Small intestine (tissue), 16 donors: ENCODE measurements at places on chromosomes 5 and 9. TPM values are rescaled to one million over a fixed set of nuclear protein-coding genes. Genes with fewer than 3 reads are reported as not detected.
A peak's percentile ranks its signal among the peaks of the same experiment; 100 is the strongest.

Gene IARS1
- polyA plus RNA-seq = 47.3 TPM

Gene NDFIP1
- polyA plus RNA-seq = 34.9 TPM

Gene GRIN3A
- polyA plus RNA-seq = not detected

Gene RUSC2
- polyA plus RNA-seq = 2.2 TPM

Gene FOXD4L5
- not detected for polyA plus RNA-seq

Gene RELL2
- 4.3 TPM for polyA plus RNA-seq

Gene SLIT3
- 5.5 TPM for polyA plus RNA-seq

Gene ST8SIA4
- polyA plus RNA-seq = 5.9 TPM

Gene FAM219A
- polyA plus RNA-seq = 2.7 TPM

- no peaks in the 10 kb centered on the region for H3K4me1 ChIP-seq
- DNase-seq = no peak
- H3K27me3 ChIP-seq = no peaks in the 10 kb centered on the region
- H3K4me3 ChIP-seq = no peak overlapping the region
- no peak overlapping the region for H3K27ac ChIP-seq
- H3K36me3 ChIP-seq = no peaks in the 10 kb centered on the region
Observed at GRCh38 chr5:172494630-172495505, 40.5 kb upstream of the SH3PXD2B start.

- H3K27ac ChIP-seq = no peak overlapping the region
- DNase-seq = no peak
- H3K36me3 ChIP-seq = no peaks in the 10 kb centered on the region
- H3K4me3 ChIP-seq = no peak overlapping the region
- H3K27me3 ChIP-seq = no peaks in the 10 kb centered on the region
- H3K4me1 ChIP-seq = peaks cover 6% of the 10 kb centered on the region
Observed at GRCh38 chr5:117792476-117792875, 1195.9 kb downstream of the DTWD2 start.

DNA sequence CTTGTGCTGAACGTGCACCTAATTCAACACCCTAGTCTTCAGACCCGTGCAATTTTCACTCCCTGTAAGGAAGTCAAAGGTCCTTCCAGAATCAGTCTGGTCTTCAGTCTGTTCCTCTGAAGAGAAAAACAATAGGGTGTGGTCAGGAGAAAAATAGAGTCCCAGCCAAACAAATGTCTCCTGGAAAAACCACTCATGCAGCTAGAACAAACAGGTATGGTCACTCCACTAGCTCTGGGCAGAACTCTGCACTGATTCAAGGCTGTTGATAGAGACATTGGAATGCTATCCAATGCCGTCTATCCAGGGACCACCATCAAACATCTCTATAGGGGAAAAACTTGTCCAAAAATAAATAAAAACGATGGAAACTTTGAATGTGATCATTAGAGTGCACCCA, 81.8 kb upstream of the MAP3K1 start:
- no peaks in the 10 kb centered on the region for H3K27me3 ChIP-seq
- no peak overlapping the region for H3K27ac ChIP-seq

DNA sequence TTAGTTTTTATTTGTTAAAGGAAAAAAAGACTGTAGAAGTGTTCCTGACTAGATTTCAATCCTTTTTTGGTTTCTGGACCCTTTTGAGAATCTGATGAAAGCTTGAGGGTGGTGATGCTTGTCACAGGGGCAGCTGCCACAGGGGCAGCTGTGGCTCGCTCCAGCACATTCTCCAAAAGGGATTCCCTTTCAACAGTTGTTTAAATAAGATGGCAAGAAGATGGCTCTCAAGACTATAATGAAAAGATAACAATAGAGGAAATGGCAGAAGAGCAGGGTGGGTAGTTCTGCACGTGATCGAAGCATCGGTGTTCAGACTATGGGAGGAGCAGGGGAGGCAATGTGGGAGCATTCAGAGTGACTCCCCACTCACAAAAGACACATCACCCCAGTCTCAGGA, 46.5 kb upstream of the TNFAIP8 start:
- H3K4me3 ChIP-seq = no peak overlapping the region
- peaks cover 2% of the 10 kb centered on the region for H3K4me1 ChIP-seq
- no peaks in the 10 kb centered on the region for H3K27me3 ChIP-seq
- no peaks in the 10 kb centered on the region for H3K36me3 ChIP-seq
- no peak for DNase-seq

DNA sequence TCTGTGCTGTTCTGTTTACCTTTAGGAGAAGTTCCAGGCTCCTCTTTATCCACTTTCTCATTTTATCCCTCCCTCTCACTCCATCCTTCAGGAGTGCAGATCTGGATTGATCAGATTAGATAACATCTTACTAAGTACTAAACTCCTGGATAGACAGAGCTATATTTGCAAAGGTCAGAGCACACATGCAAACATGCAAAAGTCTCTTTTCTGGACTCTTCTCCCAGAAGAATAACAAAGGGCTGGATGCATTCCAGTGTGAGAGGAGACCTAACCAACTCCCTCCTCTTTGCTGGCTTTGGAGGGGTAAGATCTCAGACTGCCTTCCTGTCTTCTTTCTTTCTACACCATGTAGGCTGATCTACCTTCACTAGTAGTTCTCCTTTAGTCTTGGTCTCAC, 21.4 kb downstream of the GARNL3 start:
- DNase-seq = no peak
- H3K4me3 ChIP-seq = no peak overlapping the region
- no peaks in the 10 kb centered on the region for H3K27me3 ChIP-seq
- no peak overlapping the region for H3K27ac ChIP-seq

DNA sequence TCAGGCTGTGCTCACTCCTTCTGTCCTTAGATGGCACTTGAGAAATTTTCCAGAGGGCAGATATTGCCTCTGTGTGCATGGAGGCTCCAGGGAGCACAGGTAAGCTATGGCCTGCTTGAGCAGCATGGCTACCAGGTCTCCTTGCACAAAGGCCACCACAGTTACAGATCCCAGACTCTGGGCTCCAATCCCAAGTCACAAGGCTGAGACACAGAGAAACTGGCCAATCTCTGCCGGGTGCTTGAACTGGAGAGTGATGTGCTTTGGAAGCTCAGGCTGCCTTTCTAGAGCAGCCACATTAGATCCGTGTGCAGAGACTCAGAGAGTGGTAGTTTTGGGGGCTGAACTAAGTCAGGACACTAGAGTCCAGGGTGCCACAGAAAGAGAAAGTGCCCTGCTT, 145.7 kb downstream of the SEMA6A start:
- H3K27ac ChIP-seq = no peak overlapping the region
- no peak for DNase-seq
- H3K36me3 ChIP-seq = no peaks in the 10 kb centered on the region
- H3K27me3 ChIP-seq = no peaks in the 10 kb centered on the region

GRCh38 chr5:9512457-9512856, 33.4 kb downstream of the SEMA5A start:
- no peaks in the 10 kb centered on the region for H3K36me3 ChIP-seq
- H3K27ac ChIP-seq = no peak overlapping the region
- DNase-seq = no peak
- no peaks in the 10 kb centered on the region for H3K27me3 ChIP-seq
- peaks cover 3% of the 10 kb centered on the region for H3K4me1 ChIP-seq

DNA sequence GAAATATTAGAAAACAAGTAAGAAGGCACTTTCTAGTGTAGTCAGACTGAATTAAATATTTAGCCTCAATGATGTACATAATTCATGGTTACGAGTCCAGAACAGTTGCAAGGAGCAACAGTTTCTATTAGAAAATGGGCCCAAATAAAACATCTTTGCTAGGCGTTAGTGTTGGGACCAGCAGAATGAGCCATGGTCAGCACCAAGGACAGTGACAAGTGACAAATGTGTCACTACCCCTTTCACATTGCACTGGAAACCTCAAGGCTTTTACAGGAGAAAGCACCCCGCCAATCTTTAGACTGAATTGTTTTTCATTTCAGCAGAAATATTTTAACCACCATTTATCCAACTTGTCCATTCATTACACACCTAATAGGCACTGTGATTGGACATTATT, 301.3 kb upstream of the ADCY2 start:
- no peaks in the 10 kb centered on the region for H3K36me3 ChIP-seq
- no peaks in the 10 kb centered on the region for H3K4me1 ChIP-seq
- no peak overlapping the region for H3K27ac ChIP-seq
- H3K4me3 ChIP-seq = no peak overlapping the region

- H3K4me3 ChIP-seq = no peak overlapping the region
- H3K27me3 ChIP-seq = no peaks in the 10 kb centered on the region
- DNase-seq = no peak
Observed at GRCh38 chr9:89817151-89817950, 212.5 kb downstream of the GADD45G start.

GRCh38 chr9:8649160-8649559, 849.6 kb upstream of the DMAC1 start:
- no peak overlapping the region for H3K27ac ChIP-seq
- DNase-seq = no peak
- H3K27me3 ChIP-seq = no peaks in the 10 kb centered on the region
- H3K36me3 ChIP-seq = no peaks in the 10 kb centered on the region

DNA sequence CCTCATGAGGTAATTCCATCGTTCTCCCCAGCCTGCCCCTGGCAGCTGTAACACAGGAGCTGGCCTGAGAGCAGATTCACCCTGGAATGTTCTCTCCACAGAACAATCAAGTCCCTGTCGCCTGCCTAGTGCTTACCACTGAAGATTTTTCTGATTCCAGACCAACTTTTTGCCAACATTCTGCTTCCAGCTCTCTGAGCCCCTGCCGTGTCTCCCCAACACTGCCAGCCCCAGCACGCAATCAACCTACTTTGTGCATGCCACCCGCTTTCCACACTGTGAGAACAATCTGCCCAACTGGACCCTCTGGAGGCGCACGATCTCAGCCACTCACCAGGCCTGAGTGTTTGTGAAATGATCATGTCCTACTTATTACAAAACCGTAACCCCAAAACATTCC, 62.6 kb downstream of the PSMB7 start:
- H3K36me3 ChIP-seq = peaks cover 38% of the 10 kb centered on the region
- no peak overlapping the region for H3K27ac ChIP-seq
- DNase-seq = no peak
- H3K4me1 ChIP-seq = no peaks in the 10 kb centered on the region

DNA sequence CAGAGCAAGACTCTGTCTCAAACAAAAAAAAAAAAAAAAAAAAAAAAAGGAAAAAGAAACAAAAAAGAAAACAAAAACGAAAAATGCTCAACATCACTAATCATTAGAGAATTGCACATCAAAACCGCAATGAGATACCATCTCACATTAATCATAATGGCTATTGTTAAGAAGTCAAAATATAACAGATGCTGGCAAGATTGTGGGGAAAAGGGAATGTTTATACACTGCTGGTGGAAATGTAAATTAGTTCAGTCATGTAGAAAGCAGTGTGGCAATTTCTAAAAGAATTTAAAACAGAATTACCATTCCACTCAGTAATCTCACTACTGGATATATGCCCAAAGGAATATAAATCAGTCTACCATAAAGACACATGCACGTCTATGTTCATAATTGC, 50.4 kb upstream of the PRR16 start:
- no peaks in the 10 kb centered on the region for H3K36me3 ChIP-seq
- H3K27me3 ChIP-seq = no peaks in the 10 kb centered on the region
- H3K4me1 ChIP-seq = no peaks in the 10 kb centered on the region
- no peak for DNase-seq

GRCh38 chr5:11273180-11273903, 512.3 kb upstream of the DAP start:
- no peaks in the 10 kb centered on the region for H3K36me3 ChIP-seq
- H3K27me3 ChIP-seq = no peaks in the 10 kb centered on the region
- no peaks in the 10 kb centered on the region for H3K4me1 ChIP-seq
- H3K4me3 ChIP-seq = no peak overlapping the region
- DNase-seq = no peak
- H3K27ac ChIP-seq = no peak overlapping the region

DNA sequence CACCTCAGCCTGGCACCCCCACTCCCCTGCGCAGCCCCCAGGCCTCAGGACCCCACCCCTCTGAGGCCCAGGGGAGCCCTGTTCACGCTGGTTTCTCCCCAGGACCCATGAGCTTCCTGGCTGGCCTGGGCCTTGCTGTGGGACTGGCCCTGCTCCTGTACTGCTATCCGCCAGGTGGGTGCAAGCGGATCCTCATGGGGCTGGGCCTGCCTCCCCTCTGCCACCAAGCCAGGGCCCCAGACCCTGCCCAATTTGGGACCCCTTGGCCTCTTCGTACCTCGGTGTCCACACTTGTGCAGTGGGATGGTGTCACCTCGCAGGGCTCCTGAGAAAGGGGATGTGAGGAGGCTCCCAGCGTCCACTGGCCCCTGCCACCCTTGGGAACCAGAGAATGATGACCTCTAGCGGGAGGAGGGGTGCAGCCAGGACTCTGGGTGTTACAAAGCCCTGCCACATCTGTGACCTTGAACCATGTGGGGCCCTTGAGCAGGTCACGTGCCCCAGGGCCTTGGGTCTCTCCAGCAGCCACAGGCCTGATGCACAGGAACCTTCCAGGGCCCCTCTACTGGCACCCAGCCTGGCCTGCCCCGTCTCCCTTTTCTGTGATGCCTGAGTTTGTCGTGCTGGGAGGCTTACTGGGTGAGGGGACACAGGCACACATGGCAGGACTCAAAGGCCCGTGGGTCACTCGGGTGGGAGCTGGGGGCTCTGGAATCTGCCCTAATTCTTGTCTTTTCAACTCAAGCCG, 16.3 kb downstream of the CARD19 start:
- no peak for DNase-seq
- no peak overlapping the region for H3K27ac ChIP-seq
- H3K4me3 ChIP-seq = no peak overlapping the region
- H3K27me3 ChIP-seq = no peaks in the 10 kb centered on the region

GRCh38 chr9:81455462-81456219, 233.7 kb downstream of the TLE1 start:
- H3K27ac ChIP-seq = no peak overlapping the region
- no peak for DNase-seq
- H3K36me3 ChIP-seq = no peaks in the 10 kb centered on the region
- no peaks in the 10 kb centered on the region for H3K4me1 ChIP-seq
- no peak overlapping the region for H3K4me3 ChIP-seq

GRCh38 chr5:32329395-32329834, 16.7 kb upstream of the MTMR12 start:
- no peak overlapping the region for H3K27ac ChIP-seq
- no peaks in the 10 kb centered on the region for H3K27me3 ChIP-seq
- no peaks in the 10 kb centered on the region for H3K36me3 ChIP-seq
- peak; percentile 79 for DNase-seq

GRCh38 chr5:116343961-116344360, 230.7 kb downstream of the SEMA6A start:
- peaks cover 2% of the 10 kb centered on the region for H3K36me3 ChIP-seq
- no peaks in the 10 kb centered on the region for H3K27me3 ChIP-seq

GRCh38 chr9:89353989-89354388, 35.7 kb downstream of the SECISBP2 start:
- H3K27me3 ChIP-seq = no peaks in the 10 kb centered on the region
- H3K4me3 ChIP-seq = no peak overlapping the region
- H3K4me1 ChIP-seq = peaks cover 5% of the 10 kb centered on the region
- no peak overlapping the region for H3K27ac ChIP-seq

GRCh38 chr9:1922026-1922425, 93.1 kb upstream of the SMARCA2 start:
- H3K27me3 ChIP-seq = no peaks in the 10 kb centered on the region
- H3K36me3 ChIP-seq = no peaks in the 10 kb centered on the region
- H3K4me1 ChIP-seq = no peaks in the 10 kb centered on the region
- no peak overlapping the region for H3K27ac ChIP-seq
- H3K4me3 ChIP-seq = no peak overlapping the region

DNA sequence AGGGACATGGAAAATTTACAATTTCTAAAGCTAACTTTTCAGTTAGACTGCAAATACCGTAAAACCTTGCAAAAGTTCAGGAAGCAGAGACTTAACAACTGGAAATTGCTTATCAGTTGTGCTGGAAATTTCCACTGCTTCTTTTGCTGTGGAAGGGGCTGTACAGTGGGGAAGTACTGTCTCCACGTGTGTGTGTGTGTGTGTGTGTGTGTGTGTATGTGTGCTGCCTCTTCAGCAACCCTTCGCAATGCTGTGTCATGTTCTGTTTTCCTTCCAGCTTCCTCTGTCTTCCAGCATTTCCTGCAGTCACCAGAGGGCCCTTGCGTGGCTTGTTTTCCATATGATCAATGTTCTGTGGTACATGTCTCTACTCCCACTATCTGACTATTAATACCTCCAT, 87.5 kb upstream of the RANBP3L start:
- no peaks in the 10 kb centered on the region for H3K27me3 ChIP-seq
- H3K4me3 ChIP-seq = no peak overlapping the region
- H3K36me3 ChIP-seq = no peaks in the 10 kb centered on the region
- H3K4me1 ChIP-seq = no peaks in the 10 kb centered on the region
